Naive thymus-derived CD4-positive, alpha-beta T cell (primary cell): ENCODE measurements at places on chromosomes 7 and 10.

DNA sequence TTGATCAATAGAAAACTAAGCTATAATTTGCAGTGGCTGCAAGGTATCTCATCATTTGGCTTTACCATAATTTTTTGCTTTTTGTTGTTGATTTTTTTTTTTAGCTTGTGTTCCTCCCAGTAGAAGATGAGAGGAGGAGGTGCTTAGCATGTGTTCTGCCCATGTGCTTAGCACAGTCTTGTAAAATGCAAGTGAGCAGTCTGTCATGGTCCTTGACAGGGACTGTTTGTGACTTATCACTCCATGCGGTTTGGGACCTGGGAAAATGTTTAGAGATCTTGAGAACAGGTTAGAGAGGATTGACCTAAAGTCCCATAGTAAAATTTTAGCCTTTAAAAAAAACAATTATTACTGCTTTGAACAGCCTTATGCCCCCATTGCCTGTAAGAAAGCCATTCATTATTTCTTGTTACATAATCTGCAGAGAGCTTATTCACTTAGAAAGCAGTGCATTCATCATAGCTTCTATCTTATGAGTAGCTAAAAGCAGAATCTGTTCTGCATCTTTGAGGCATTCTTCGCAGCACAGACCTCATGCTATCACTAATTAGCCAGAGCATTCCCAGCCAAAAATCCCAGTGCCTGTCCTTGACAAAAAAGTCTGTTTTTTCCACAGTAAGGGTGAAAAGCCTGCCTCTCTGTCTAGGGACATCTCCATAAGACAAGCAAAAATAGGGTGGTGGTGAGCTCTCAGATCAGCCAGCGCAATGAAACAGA lies 748.7 kb upstream of the GALNT17 start:
- DNase-seq: no peak

- no peak for DNase-seq
Measured at GRCh38 chr7:129807863-129808262, 144.9 kb downstream of the UBE2H start.

DNA sequence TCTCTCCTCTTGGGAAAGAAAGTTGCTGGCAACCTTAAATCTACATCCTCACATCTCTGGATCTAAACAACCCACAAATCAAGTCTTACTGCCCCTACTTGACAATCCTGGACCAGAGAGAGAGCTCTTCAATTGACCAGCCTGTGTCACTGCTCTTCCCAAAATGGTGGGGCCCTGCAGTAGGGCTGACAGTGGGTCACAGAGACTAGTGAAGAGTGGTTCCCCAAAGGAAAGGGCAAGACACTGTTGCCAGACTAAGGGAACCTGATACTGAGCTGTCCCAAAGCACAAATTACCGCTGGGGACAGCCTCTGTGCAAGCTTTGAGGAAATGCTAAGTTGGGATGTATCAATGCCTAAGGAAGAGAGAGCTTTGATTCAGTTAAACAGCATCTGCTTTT lies 4.5 kb upstream of the GPRIN2 start:
- no peak for DNase-seq

GRCh38 chr10:58919927-58920654 lies 256.4 kb upstream of the PHYHIPL start:
- no peak for DNase-seq

GRCh38 chr7:148670374-148670773 lies 28.3 kb upstream of the CUL1 start:
- DNase-seq: no peak

DNA sequence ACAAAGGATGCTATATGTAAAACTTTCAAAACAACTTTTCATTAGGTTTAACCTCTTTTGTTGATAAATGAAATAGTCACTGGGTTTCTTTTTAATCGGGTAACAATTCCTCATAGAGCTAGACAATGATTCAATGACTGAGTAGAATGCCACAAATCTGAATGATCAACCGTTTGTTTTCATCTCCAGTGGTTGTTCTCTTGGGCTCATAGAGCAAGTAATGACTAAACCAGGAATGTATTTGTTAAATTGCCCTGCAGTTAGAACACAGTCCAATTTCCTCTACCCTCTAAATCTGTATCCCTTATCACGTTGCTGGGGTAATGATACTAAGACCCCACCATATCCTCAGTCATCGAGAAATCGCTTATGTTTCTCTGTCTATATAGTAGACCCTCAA lies 40.0 kb downstream of the CNNM1 start:
- DNase-seq: no peak

DNA sequence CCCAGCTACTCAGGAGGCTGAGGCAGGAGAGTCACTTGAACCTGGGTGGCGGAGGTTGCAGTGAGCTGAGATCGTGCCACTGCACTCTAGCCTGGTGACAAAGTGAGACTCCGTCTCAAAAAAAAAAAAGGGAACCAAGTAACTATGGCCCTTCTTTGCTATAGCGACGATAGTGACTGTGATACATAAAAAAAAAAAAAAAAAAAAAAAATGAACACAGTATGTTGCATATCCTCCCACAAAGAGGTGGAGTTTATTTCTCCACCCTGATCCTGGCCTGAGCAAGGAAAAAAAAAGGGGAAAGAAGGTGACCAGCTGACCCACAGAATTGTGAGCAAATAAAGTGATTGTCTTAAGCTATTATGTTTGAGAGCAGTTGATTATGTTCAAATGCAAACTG lies 42.3 kb upstream of the STEAP1B start:
- no peak for DNase-seq

GRCh38 chr7:74343281-74344131 lies 54.3 kb downstream of the CLIP2 start:
- DNase-seq: no peak

DNA sequence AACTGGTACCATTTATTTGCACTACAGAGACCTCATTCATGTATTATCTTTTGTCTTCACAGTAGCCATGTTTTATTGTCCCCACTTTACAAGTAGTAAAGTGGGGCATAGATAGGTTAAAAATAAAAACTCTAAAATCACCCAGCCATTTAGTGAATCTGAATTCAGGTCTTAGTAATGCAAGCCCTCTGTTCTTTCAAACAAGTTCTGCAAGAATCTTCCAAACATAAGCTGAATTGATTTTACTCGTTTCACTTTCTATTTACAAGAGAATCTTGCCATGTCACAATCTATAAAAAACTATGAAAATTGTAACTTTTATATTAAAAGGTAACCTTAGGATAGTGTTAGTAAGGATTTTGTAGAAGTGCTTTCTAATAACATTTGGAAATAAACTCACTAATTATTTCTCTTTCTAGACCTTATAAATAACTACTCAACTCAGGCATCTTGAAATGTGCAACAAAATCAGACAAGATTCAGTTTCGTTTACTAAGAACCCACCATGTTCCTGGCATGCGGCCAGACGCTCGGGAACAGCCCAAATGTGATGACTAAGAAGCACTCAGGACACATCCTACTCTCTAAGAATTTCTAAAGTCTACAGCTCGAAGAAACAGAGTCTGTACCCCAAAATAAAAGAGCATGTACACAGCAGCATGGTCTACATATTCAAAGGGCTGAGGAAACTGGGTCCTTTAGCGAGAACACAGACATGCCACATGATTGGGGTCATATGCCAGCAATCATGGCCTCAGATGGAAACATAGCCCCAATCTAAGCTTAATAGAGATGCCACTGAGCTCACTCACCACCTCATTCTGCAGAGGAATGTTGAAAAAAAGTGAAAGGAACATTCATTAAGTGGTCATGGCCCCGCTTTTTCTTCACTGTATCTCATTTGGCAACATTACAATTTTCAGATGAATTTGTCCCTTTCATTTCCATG lies 167.6 kb downstream of the AMPH start:
- DNase-seq: peak; percentile 41

GRCh38 chr10:103276896-103277712 lies at the start of gene INA:
Gene INA (plus strand): TSS chr10:103277138. CDS start chr10:103277212, 74 bp downstream.
- no peak for DNase-seq

DNA sequence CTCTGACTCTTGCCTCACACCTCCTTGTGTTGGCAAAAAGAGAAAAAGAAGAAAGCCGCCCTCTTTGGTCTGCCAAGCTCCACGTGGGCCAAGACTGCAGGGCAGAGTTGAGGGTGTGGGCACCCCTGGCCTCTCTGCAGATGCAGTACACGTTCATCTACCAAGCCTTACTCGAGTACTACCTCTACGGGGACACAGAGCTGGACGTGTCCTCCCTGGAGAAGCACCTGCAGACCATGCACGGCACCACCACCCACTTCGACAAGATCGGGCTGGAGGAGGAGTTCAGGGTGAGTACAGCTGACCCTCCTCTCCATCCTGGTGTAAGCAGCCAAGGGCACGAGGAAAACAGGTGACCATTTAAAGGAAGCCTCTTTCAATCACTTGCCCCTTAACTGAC lies 56.1 kb downstream of the MKI67 start:
- no peak for DNase-seq

GRCh38 chr10:86658751-86659150 lies 4.4 kb downstream of the OPN4 start:
- no peak for DNase-seq
